ENCODE measurements at places on chromosomes 16 and 17. TPM values are rescaled to one million over a fixed set of nuclear protein-coding genes. Genes with fewer than 3 reads are reported as not detected.

Gene P2RX5
- total RNA-seq, result 21.9 TPM

Gene BANP
- 16.1 TPM for total RNA-seq

Gene LITAFD
- total RNA-seq, result not detected

Gene KRT13
- 0.48 TPM for total RNA-seq

Gene FOXL1
- 1.7 TPM for total RNA-seq

Gene UMOD
- total RNA-seq, result not detected

Gene AXIN2
- 0.96 TPM for total RNA-seq

Gene TP53TG3E
- total RNA-seq, result not detected

Gene PGP
- total RNA-seq, result 16.8 TPM

Gene PMP22
- total RNA-seq, result 256 TPM

Gene CNTD1
- total RNA-seq, result not detected

Gene KIFC3
- 184 TPM for total RNA-seq

Gene BRIP1
- total RNA-seq, result 4.6 TPM

Gene HOXB7
- total RNA-seq, result 31.1 TPM

Gene PRSS8
- total RNA-seq, result 0.28 TPM

Gene NIP7
- 58.4 TPM for total RNA-seq

Gene PSMC3IP
- 36.1 TPM for total RNA-seq

Gene HASPIN
- 13.8 TPM for total RNA-seq

Gene PLA2G10
- not detected for total RNA-seq

Gene IRX6
- not detected for total RNA-seq

Gene SMIM22
- not detected for total RNA-seq

Gene MAPT
- 1.9 TPM for total RNA-seq

Gene SLX4
- 5.0 TPM for total RNA-seq

Gene CRISPLD2
- 3.0 TPM for total RNA-seq

Gene CCL2
- total RNA-seq, result 48.2 TPM

Gene KCNH4
- total RNA-seq, result 0.42 TPM

Gene KRTAP4-1
- total RNA-seq, result 0.25 TPM

Gene TEX19
- 0.43 TPM for total RNA-seq

Gene MMP28
- total RNA-seq, result 4.1 TPM

Gene AGRP
- not detected for total RNA-seq

Gene APOH
- 3.6 TPM for total RNA-seq

Gene VAT1L
- total RNA-seq, result not detected

Gene ADAD2
- total RNA-seq, result not detected

Gene C16orf92
- total RNA-seq, result not detected

Gene IRX3
- 4.5 TPM for total RNA-seq

Gene JPT2
- total RNA-seq, result 163 TPM

Gene LRRC37A2
- total RNA-seq, result 3.4 TPM

Gene GLP2R
- 11.2 TPM for total RNA-seq

Gene CCDC40
- 5.9 TPM for total RNA-seq

Gene SYCE1L
- total RNA-seq, result 8.7 TPM

Gene NDRG4
- total RNA-seq, result 29.9 TPM

Gene CCL23
- total RNA-seq, result not detected

Gene TMEM114
- total RNA-seq, result not detected

Gene THUMPD1
- total RNA-seq, result 23.8 TPM

Gene HS3ST3B1
- total RNA-seq, result 0.49 TPM

Gene CDRT15L2
- not detected for total RNA-seq

Gene GSDMA
- total RNA-seq, result not detected

Gene CHD9
- total RNA-seq, result 18.7 TPM

Gene GRAP
- 0.28 TPM for total RNA-seq

Gene ITGB4
- total RNA-seq, result 55.6 TPM

Gene ACSM5
- not detected for total RNA-seq

Gene RAC3
- 40.1 TPM for total RNA-seq

Gene RASD1
- total RNA-seq, result 0.63 TPM

Gene COASY
- 121 TPM for total RNA-seq

Gene MYL11
- total RNA-seq, result not detected

Gene HAS3
- total RNA-seq, result 51.4 TPM

Gene HBM
- not detected for total RNA-seq

All from A549 treated with RU486 at 1 μM for 4 hours (cell line).